ENCODE measurements at places on chromosomes 2 and 18.

DNA sequence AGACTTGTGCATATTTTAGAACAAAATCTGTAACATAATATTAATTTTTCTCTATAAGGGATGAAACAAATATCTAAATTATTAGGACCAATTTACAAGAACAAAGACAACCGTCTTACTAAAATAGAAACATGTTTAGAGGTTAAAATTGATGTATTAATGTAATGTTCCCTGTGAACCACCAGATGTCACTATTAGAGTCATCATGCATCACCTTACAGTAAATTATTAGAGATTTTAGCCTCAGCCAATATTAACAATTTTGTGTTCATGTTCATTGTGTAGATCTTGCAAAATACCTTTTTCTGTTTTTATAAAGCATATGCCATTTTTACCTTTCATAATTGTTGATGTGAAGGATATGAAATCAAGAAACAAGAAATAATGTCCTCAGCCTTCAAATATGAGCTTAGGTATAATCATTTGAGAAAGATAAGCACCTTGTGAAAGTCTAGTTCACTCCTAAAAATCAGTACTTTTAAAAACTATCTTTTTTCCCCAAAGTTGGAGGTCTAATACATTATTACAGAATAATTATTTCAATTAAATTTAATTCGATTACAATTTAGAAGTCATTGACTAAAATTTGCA, 344.3 kb upstream of the KCNH7 start:
- peak; percentile 38 for DNase-seq

DNA sequence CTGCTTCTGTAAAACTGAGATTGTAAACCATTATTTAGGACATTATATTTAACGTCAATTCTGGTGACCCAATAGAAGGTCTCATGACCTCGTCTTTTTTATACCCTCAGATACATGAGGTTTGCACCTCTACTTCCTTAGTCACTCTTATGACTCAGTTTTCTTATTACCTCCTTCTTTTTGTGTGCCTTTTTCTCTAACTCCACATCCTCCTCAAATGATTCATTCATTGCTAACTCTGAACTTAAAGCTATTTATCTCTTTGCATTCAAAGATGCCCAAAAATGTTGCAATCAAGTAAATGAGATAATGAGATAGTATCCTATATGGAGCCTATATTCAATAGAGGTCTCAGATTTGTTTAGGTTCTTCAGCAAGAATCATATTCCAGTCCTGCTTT, 121.0 kb upstream of the KYNU start:
- DNase-seq: peak; percentile 77

- no peak for DNase-seq
These were observed 87.3 kb downstream of the ANTXR1 start for GRCh38 chr2:69100220-69100723.

DNA sequence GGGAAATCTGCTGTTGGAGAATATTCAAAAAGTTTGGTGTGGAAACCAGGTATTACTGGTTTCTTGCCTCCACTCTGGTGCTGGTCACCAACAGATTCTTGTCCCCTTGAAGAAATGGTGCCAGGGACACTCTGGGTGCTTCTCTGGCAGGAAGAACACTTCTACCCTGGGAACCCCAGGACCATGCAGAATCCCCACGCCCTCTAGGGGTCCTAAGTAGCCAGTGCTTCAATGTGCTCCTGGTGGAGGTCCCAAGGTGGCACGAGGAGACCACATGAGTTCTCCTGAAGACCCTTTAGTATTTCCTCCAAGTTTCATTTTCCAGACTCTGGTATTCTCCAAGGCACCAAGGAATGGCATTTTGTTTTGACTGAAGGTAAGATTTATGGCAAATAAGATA, 380.6 kb downstream of the TSN start:
- peak; percentile 4 for DNase-seq

DNA sequence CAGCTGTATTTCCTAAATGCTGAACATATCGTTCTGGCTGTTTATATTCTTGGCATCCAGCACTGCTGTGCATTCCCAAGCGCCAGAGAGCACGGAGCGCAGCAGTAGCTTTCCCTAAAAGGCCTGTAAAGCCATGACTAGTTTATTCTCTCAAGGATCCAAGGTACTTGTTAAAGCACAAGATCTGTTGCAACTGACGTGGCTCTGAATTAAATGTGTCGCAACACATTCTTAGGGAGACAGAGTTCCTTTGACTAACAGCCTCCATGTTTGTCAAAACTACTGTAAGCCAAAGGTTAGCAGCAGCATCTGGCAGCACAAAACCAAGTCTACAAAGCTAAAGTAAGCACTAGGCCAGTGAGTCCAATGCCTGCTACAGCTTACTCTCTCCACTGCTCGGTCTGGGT, 188.6 kb upstream of the FN1 start:
- DNase-seq: peak; percentile 90

- DNase-seq: no peak
These were observed 318.2 kb upstream of the FAM98A start for GRCh38 chr2:33917252-33917651.

DNA sequence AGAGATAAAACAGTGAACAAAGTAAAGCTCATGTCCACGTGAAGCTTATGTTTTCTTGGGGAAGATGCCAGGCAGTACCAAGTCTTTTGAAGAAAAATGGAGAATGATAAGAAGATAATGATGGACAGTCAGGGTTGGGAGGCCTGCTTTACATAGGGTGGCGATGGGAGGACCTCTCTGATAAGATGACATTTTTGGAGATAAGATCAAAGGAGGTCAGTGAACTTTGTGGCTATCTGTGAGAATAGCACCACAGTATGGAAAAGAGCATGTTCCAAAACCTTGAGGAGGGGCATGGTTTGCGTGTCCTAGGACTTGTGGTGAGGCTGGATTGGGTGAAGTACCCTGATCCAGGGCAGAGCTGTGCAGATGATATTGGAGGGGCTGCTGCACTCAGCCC, 461.7 kb upstream of the NRP2 start:
- no peak for DNase-seq

- DNase-seq: no peak
These were observed 1.4 kb downstream of the REEP1 start for GRCh38 chr2:86335865-86336674.

DNA sequence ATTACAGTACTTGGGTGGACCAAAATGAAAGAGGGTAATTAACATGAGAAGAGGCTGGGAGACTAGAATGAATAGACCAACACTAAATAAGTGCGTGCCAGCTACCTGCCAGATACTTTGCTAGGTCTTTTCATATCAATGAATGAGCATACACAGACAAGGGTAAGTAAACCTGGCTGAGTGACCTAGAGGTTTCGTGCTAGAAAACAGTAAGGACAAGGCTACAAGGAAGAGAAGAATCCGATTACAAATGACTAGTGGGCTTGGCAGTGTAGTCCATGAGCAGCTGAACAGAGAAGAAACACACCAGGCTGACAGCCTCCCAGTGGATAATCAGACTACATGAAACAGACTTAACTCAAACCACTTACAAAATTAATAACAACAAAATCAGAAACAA, 64.6 kb downstream of the THADA start:
- no peak for DNase-seq

DNA sequence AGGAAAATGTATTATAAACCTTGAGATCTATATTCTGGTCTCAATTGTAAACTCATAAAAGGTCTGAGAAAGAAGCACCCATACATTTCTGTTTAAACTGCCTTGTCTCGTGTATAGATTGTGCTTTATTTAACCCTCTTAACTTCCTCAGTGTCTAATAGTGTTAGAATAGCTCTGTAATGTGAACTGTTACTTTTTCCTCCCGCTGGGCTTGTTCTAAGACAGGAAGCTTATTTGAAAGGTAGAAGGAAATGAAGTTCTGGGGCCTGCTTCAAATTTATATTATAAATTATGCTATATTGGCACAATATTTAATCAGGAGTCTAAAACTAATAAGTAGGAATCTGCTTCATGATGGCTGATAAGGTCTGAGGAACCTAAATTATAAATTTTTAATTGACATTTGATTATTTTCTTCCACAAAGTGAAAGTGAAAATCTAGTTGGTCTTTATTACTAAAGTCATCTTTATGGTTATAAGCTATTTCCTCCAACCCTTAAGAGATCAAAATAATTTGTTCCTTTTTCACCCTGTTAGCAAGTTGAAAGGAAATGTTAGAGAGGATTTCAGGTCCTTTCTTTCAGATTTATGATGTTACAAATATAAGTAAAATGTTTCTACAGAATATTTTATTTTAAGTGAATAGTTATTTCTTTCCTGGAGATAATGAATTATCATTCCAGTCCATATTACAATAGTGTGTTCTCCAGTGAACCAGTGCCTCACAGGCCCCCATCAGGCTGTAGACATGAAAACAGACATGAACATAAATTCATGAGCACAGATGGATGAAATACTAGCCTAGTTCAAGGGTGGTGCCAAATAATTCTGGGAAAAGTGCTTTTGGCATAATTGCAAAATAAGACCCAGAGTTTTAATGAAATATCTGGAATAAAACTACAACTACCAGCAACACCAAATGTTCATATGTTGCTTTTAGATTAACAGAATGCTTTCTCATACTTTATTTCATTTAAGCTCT, 7.9 kb downstream of the MFSD6 start:
- DNase-seq: no peak

DNA sequence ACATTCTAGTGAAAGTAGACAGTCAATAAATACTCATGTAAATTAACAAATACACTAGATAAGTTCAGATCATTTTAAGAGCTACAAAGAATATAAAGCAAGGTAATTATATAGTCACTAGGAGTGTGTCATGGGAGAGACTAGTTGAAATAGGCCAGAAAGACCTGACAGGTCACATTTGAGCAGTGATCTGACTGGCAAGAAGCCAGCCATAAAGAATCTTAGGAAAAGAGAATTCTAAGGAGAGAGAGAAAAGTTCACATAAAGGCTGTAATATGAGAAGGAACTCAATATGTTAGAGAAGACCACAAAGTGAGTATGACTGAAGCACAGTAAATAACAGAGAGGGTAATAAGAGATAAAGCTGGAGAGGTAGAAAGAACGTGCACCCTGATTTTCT, 31.2 kb downstream of the VSNL1 start:
- peak; percentile 61 for DNase-seq

- no peak for DNase-seq
These were observed 110.6 kb downstream of the NRP2 start for GRCh38 chr2:205792908-205793307.

DNA sequence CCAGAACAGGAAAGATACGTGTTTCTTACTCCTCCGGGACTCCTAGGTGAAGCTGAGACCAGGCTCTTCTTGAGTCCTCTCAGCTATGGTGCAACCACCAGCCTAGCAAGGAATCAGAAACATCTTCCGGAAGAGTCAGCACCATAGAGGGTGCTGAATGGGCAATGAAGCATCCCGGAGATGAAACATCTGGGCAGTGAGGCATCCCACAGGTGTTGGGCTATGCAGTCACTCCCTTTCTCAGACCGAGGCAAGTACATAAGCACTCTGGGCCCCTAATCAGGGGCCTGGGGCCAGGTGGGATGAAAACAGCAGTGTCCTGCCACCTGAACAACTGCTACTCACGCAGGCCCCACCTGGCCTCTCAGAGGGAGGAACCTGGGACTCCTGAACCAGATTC, 1.4 kb upstream of the CAPN10 start:
- DNase-seq: no peak

- no peak for DNase-seq
These were observed 5.3 kb downstream of the HDAC4 start for GRCh38 chr2:239395524-239395923.

GRCh38 chr2:218125626-218126080, at the start of gene CXCR2:
TSS of gene CXCR2 (plus strand) at chr2:218126028. CDS start at chr2:218134802, 8,774 bp downstream.
- peak; percentile 11 for DNase-seq
